Stimulated activated CD4-positive, alpha-beta T cell treated with anti-CD3 and anti-CD28 coated beads, Interleukin-1b, Interleukin-23, amount 100 ng/mL, for 1 hour (primary cell): ENCODE measurements at places on chromosomes 7 and 10.

- no peak for DNase-seq
Measured at GRCh38 chr7:77184990-77185389, 14.6 kb downstream of the FGL2 start.

GRCh38 chr10:91540733-91541132, 92.1 kb downstream of the PPP1R3C start:
- no peak for DNase-seq

GRCh38 chr10:43881657-43882056, 233.0 kb upstream of the ZNF32 start:
- no peak for DNase-seq

- DNase-seq, result no peak
Measured at GRCh38 chr7:115968596-115968995, 62.0 kb downstream of the TFEC start.

DNA sequence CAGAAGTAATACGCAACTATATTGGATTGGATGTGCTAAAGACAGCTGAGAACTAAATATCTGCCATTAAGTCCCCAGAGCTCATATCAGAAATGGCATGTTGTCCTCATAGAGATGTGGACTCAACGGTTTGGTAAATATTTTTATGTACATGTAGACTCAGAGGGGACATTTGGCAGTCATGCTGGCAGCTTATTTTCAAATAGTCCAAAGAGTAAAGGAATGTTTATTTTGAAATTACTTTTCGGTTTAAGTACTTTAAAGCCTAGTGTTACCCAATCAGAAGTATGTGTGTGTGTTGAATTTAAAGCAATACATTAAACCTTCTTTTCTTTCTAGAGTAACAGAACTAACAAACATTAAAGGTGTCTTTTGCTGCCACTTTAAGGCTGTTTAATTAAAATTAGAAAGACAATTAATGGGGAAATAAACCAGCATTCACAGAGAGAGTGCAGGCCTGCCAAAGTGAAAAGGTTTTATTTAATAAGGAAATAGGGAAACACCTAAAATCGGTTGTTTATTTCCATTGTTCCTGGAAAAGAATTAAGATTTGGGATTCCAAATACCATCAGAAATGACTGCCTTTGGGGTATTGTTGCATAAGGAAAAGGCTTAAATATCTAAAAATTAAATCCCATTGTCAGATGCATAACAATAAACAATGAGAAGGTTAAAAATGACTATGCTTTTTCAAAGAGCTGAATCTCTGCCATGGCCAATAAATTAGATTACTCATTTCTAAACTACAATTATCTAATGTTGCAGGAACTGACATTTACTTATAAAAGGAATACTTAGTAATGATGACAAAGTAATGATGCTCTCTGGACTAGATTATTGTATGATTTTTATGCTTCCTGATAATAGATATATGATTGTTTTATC, 113.4 kb upstream of the AHR start:
- DNase-seq, result no peak
